ENCODE measurements at places on chromosomes 1 and 21.

GRCh38 chr1:39829791-39830533 lies 41.3 kb upstream of the BMP8B start:
- DNase-seq: no peak

- DNase-seq: no peak
Measured at GRCh38 chr21:45383615-45384201, 21.3 kb upstream of the COL18A1 start.

GRCh38 chr1:204880906-204881305 lies 10.2 kb downstream of the NFASC start:
- no peak for DNase-seq

DNA sequence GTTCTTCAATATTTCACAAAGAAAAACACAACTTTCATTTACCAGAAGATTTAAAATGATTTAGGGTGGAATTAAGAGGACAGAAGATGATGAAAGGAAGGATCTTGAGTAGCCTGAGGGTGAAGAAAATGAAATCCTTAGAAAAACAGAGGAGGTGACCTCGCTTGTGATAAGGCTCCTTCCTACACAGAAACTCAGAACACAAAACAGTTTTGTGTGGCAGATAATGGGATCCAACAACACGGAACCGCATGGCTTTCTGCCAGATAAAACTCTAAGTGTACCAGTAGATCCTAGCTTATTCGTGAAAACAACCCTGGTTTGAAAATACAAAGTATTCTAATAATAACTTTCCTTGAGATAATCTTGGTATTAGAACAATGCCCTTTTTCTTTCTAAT lies 74.0 kb upstream of the EXO1 start:
- no peak for DNase-seq

DNA sequence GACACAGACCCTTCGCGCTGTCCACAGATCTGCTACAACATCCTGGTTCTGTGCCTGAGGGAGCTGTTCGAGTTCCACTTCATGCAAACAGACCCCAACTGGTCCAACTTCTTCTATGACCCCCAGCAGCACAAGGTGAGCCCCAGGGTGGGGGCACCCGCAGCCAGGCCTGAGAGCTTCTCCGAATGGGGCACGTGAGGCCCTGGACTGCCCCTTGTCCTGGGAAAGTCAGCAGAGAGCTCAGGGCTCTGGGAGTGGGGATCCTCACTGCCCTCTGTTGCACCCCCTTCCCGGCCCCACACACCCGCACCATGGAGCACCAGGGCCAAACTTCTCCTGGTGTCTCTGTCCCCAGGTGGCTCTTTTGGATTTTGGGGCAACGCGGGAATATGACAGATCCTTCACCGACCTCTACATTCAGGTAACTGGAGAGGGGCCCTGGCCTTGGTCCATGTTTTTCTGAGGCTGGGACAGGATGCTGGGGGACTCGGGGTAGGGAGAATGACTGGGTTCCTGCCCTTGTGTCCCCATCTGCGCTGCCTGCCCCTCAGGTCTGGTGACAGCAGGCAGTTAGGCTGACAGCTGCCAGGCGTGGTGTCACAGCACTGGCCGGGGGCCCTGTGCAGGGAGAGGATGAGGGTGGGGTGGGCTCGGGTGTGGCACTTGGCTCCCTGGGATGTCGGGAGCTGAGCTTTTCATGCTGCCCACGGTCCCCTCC lies 44.6 kb downstream of the COQ8A start:
- no peak for DNase-seq

- no peak for DNase-seq
Measured at GRCh38 chr1:173440430-173440829, 36.7 kb upstream of the PRDX6 start.

GRCh38 chr1:89706700-89707012 lies 73.7 kb downstream of the LRRC8C start:
- DNase-seq: no peak

DNA sequence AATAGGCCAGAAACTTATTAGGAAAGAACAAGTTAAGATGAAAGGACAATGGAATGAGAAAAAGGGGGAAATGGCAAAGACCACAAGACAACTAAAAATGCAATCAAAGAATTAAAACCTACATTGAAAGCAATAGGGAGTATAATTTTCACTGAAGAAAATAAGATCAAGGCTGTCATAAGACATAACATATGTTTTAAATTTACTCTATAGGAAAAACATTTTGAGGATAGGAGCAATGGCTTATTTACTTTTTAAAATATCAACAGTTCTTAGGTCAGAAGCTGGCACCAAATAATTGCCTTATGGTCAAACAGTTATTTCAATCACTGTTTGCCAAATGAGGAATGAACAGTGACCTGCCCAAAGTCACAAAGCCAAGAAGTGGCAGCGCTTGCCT lies 171.2 kb upstream of the HOOK1 start:
- DNase-seq: no peak

DNA sequence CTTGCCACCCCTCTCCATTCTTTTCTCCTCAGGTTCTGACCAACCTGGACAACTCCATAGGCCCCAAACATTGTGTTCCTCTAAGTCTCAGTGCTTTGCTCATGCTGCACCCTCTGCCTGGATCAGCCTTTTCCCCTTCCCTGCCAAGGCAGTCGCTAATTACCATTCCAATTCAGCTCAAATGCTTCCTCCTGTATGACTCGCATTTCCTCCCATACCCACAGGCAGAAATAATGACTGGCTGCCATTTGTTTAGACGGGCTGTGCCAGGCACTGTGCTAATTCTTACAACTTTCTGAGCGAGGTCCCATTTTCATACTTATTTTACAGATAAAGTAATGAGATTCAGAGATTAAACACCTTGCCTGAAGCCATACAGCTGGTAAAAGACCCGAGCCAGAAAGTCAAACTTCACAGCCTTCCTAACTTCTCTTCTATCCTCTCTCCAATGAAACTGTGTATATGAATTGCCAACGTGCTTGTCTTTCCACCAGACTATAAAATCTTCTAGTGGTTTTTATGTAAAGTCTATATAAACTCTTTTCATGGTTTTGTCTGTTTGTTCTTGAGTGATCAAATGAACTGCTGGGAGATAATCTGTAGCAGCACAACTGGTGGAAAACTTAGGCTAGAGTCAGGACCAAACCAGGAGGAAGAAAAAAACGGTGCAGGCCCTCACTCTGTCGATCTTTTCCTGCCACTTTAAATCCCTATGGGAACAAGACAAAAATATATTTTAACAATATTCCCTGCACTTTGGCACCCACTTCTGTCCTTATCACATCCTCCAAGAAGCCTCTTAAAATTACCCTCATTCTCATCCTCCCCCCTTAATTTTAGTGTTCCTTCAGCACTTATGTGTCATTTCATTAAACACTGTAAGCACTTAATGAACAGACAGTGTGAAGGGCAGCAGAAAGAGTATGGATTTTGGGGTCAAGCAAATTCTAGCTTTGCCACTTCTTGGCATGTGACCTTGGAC lies 33.7 kb downstream of the RAB3B start:
- peak; percentile 50 for DNase-seq

DNA sequence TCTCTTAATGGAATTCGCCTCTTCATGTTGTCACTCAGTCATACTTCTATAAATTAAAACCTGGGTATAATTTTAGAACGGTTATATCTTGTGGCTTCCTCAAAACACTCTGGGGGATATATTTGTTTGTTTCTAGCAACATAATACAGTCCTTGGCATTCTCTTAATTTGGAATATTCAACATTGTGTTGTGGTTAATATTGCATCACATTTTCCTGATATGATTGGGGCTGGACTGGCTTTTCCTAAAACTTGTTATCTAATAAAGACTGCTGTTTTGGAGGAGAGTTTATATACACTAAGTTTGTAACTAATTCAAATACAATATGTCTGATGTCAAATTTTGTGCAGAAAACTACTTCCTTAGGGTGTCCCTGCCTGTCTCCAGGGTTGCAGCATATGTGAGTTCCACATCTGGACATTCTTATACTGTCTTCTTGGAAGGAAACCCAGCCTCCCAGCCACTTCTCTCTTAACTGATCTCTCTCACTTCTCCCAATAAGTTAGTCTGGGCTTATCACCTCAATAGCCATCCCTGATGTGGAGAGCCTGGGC lies 892.6 kb downstream of the MRPL39 start:
- no peak for DNase-seq

GRCh38 chr1:6495041-6495441 lies 3.6 kb upstream of the PLEKHG5 start:
- DNase-seq: no peak

- DNase-seq: no peak
Measured at GRCh38 chr1:193703121-193703520, 516.7 kb upstream of the B3GALT2 start.

- no peak for DNase-seq
Measured at GRCh38 chr1:228937851-228938536, 202.7 kb downstream of the RHOU start.

- no peak for DNase-seq
Measured at GRCh38 chr21:45496968-45497845, 45.0 kb downstream of the SLC19A1 start.

DNA sequence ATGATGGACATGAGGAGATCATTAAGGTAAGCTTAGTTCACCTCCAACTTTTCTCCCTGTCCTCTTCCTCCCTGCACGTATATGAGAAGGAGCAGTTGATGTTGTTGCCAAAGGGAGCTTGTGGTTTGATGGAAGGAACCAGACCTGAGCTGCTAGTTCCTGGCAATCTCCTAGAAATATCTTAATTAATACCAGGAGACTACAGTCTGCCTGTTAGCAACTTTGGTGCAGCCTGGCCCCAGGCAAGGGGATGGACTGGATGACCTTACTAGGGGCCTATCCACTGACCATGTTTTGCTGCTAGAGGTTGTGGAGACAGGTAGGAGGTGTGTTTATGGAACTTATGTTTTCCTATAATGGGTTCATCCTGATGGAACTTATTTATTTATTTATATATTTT lies 22.6 kb downstream of the TUFT1 start:
- DNase-seq: no peak

DNA sequence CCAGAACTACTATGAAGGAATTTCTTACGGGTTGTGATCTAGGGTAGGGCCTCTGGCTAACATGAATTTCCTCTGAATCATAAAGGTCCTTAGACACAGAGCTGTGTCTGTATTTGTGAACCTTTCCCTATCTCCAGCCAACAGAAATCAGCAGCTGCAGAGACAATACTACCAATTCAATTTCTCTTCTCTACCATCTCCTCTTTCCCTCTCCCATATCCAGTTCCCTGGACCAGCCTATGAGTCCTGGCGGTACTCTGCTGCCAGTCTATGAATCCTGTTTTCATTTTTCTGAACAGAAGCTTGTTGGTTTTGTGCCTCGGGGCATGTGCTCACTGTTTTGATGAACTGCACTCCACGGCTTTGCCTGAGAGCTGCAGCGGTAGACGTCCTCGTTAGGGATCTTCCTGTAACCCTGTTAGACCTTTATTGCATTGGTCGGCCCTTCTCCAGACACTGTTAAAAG lies 458.0 kb upstream of the VAMP3 start:
- DNase-seq: no peak

GRCh38 chr21:21688889-21689288 lies 690.7 kb downstream of the NCAM2 start:
- no peak for DNase-seq

GRCh38 chr1:115090540-115090939 lies 1.2 kb upstream of the TSPAN2 start:
- no peak for DNase-seq

GRCh38 chr1:44217809-44218410 lies 4.6 kb downstream of the DMAP1 start:
- peak; percentile 54 for DNase-seq

DNA sequence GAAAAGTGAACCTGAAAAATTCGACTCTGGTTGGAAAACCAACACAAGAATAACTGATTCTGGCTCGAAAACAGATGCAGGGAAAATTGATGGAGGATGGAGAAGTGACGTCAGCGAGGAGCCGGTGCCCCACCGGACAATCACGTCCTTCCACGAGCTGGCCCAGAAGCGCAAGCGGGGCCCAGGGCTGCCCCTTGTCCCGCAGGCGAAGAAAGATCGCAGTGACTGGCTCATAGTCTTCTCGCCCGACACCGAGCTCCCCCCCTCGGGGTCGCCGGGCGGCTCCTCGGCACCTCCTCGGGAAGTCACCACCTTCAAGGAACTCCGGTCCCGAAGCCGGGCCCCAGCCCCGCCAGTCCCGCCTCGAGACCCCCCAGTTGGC lies 1.9 kb downstream of the RUSC1 start:
- DNase-seq: peak; percentile 28

- peak; percentile 93 for DNase-seq
Measured at GRCh38 chr1:44924835-44925464, 61.4 kb downstream of the EIF2B3 start.

DNA sequence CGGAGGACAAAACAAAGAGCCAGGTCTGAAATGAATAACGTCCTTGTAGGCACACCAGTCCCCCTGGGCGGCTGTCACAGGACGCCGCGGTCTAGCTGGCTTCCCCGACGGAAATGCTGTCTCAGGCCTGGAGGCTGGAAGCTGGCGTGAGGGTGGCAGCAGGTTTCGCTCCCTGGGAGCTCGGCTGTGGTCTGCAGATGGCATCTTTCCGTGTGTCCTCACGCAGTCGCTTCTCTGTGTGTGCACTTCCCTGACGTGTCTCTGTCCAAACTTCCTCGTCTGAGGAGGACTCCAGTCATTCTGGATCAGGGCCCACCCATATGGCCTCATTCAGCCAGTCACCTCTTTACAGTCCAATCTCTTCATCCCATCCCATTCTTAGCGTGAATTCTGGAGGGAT lies 14.2 kb downstream of the TNFRSF14 start:
- no peak for DNase-seq

GRCh38 chr1:85307987-85308832 lies 31.8 kb upstream of the BCL10 start:
- peak; percentile 84 for DNase-seq

DNA sequence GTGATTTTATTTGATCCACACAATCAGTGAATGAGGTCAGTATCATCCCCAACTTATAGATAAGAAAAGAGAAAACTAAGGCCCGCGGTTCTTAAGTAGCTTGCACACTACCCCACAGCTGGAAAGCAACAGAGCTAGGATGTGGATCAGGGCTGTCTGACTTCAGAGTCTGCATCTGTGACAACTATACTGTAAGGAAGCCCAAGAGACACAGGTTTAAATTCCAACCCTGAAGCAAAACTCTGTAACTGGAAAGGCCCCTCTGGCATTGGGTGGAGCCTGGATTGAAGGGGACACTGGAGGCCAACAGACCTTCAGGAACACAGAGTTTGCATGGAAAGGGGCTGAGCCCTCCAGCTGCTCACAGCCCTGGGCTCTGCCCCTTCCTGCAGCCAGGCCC lies 40.2 kb downstream of the LGR6 start:
- DNase-seq: no peak
